ENCODE measurements at places on chromosomes 5 and 9.

DNA sequence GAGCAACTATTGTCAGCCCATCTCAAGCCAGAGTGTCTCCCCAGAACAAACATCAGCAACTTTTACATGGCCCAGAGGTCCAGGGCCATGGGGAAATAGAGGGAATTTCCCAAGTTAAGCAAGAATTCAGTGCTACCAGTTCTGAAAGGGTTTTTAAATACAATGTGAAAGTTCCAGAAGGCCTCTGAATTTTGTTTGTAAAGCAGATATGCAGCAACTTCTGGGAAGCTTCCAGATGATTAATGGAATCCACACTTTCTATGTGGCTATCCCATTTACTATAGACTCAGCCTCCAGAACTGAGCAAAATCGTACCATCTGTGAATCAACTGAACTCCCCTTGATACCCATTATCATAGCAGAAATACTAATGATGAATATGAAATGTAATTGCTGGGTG lies 93.8 kb downstream of the FEM1C start:
- DNase-seq = no peak

GRCh38 chr5:138064526-138064925 lies 19.3 kb upstream of the WNT8A start:
- no peak for DNase-seq

DNA sequence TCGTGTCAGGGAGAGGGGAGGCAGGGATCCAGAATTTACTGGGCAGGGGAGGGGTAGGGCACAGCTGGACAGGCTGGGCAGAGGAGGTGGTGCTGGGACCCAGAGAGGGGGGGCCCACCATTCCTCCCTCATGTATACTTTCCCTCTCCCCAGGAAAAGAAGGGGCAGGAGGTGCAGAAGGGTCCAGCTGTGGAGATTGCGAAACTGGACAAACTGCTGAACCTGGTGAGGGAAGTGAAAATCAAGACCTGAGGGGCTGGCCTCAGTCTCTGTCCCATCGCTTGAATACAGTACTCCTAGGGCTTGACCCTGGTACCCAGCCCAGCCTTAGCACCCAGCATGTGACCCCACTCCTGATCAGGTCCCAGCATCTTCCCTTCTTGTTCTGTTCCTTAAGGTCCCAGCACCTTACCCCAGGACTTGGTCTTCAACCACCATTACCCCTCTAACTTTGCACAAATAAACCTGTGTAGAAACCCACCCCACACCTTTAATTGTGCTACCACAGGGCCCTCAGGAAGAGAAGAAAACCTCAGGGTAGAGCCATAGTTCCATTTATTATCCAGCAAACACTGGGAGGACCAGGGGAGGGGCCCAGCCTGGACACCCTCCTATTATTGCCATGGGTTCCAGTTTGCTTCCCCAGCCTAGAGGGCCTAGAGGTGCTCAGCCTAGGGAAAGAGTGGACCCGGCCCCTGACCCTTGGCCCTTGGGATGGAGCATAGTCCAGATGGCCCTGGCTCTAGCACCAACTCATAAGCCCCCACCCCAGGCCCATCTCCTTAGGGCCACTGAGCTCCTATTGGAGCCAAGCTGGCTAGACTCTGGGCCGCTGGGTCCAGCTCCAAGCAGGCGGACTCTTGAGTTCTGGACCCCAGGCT lies 2.0 kb downstream of the ENHO start:
- DNase-seq = no peak

GRCh38 chr5:107403228-107403953 lies 267.3 kb downstream of the EFNA5 start:
- no peak for DNase-seq

GRCh38 chr9:36011379-36011778 lies 25.3 kb upstream of the RECK start:
- DNase-seq = no peak
